ENCODE measurements at places on chromosomes 3 and 15.

GRCh38 chr15:25469377-25469776 lies 30.6 kb upstream of the UBE3A start:
- no peak for DNase-seq

- no peak for DNase-seq
These were observed 121.3 kb downstream of the STAC start for GRCh38 chr3:36501616-36502015.

DNA sequence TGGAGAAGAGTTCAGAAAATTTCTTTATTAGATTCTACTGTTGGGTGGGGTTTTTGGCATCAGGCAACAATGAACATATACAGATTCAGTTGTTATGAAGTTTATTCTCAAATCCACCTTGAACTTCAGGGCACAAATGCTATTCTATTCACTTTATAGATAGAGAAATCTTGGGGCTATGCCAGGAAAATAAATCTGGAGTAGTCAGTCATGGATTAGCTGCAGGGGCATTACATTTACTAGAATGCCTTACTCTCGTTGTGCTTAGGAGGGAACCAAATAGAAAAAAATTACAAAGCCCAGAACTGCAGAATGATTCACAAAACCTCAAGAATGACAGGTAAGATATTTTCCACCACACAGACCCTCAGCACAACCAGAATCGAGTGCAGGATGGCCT lies 216.7 kb downstream of the CDIN1 start:
- DNase-seq = no peak

DNA sequence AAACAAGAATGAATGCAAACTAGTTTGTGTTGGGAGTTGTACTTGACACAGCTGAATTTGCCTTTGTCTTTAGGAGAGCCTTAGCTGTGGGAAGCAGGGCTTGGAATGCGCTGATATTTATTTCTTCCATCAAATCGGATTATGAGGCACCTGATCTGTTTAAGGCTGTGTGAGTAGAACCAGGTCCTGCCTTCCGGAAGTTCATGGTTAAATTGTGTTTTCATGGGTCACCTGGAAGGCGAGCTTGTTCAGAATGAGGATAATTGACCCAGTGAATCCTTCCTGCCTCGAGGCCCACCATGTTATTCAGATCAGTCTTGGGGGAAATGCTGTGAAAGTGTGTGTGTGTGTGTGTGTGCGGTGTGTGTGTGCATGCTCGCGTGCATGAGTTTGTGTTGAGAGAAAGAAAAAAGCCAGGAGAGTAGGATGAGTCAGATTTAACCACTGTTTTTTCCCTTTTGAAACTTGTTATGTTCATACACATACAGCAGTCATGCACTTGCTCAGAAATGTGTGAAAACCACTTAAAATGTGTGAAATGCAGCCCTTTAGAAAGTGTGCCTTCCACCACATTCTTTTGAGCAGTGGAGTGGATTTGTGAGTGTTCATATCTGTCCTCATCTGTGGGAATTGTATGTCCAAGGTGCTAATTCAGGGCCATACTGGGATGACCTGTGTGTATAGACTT lies 36.7 kb downstream of the SMAD3 start:
- DNase-seq = peak; percentile 75

DNA sequence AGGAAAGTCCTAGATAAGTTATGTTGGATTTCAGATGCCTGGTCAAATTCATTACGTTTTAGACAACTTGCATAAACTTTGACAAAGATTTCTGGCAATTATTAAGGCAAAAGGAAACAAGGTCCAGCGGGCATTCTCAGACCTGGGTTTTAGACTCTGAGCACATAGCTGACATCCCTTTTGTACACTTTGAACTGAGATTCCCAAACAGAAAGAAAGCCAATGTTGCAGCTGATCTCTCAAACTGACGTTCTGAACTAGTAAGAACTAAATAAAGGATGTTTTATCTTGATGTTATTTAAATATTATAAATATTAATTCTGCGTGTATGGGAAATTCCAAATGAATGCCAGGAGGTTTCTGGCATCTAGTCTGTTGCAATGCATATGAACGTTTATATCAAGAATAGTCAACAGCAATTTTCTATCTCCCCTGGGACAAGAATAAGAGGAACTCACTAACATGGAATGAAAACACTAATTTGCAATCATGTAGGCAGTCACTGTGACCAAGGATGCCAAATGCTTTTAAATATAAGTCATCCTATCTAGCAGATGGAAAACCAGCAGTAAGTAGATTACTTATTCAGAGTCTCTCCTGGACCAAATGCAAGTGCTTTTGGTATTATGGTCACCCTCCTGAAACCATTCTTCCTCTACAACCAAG lies 202.1 kb downstream of the GREM1 start:
- no peak for DNase-seq

GRCh38 chr3:100087198-100087597 lies 27.1 kb downstream of the FILIP1L start:
- DNase-seq = no peak

- DNase-seq = no peak
These were observed 127.1 kb upstream of the SMAD3 start for GRCh38 chr15:66938114-66938830.

DNA sequence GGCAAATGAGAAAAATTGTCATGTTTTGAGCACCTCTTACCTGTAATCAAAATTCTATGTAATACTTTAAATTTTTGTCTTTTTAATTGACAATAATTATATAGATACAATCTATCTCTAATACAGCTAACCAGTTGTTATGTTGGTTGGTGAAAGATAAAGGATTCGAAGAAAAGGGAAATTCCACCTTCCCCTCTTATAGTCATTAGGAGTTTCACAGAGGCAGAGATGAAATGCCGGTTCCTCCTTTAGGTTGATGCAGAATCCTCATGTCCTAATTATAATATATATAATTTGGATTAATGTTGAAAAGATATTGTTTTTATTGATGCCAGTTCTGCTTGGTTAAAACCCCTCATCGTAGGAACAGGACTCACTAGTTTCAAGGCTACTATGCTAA lies 67.1 kb downstream of the LRCH3 start:
- DNase-seq = no peak

DNA sequence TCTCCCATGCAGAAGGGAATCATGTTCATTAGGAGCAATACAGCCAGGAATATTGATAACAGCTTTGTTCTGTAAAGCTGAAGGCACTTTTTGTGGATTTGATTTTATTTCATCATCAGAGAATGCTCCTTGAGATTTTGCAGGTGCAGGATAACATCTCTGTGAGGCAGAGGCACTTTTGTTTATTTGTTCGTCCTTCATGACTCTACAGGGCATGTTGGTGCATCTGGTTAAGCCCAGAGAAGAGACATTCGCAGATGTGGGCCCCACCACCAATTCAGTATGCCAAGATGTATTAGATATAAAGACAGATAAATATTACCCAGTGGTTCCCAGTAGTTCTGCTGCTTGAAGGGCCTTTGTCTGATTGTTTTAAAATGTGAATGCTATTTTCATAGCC lies 368.1 kb upstream of the SEMA6D start:
- DNase-seq = no peak

- no peak for DNase-seq
These were observed 239.5 kb upstream of the HES1 start for GRCh38 chr3:193896419-193896818.

GRCh38 chr15:23095796-23096195 lies 40.8 kb downstream of the GOLGA6L1 start:
- no peak for DNase-seq

GRCh38 chr15:93049233-93049632 lies 39.8 kb downstream of the RGMA start:
- no peak for DNase-seq

DNA sequence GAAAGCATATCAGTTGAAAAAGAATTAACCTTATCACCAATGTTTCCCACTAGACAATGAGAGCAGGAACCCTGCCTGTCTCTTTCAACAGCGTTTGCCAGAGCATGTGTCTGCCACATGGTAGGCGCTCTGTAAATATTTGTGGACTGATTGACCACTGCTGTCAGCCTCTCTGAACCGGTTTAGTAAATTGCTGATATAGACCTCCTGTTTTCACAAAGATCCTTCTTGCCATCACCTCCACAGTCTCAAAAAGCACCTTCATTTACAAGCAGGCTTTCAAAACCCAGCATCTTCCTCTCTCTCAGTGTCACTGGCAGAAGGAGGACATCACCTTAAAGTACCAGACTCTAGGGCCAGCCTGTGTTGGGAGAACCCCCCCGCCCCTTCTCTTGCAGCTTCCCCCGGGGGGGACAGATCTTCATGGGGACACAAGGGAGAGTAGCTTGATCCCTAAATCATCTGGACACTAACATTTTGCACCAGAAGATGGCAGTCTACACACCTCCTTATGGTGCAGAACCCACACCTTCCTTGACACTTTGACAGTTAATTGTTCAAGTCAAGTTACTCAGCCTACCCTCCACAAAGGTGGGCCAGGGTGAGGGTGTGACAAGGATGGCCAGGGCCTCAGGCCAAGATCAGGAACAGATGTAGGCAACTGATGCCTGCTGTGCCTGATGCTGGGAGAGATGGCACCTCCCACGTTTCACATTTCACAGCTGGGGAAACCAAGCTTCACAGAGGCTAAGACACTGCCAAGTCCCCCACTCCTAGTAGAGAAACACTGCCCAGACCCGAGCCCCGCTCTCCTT lies 37.8 kb upstream of the USP3 start:
- peak; percentile 65 for DNase-seq

DNA sequence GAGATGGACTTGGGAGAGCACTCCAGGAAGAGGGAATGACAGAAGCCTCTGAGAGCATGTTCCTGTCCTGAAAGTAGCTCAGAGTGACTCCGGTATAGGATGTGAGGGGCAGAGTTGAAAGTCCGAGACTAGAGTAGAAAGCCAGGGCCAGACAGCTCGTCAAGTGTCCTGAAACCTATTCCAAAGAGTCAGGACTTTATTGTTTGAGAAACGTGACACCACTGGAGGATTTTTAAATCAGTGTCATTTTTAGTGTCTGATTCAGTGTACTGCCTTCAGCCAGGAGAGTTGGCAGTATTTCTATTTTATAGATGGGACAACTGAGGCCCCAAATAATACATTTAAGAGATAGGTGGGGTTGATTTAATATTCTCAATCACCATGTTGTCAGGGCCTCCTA lies 1.6 kb upstream of the RBMS3 start:
- DNase-seq = no peak

- DNase-seq = no peak
These were observed 33.6 kb downstream of the ABTB1 start for GRCh38 chr3:127706312-127706711.

DNA sequence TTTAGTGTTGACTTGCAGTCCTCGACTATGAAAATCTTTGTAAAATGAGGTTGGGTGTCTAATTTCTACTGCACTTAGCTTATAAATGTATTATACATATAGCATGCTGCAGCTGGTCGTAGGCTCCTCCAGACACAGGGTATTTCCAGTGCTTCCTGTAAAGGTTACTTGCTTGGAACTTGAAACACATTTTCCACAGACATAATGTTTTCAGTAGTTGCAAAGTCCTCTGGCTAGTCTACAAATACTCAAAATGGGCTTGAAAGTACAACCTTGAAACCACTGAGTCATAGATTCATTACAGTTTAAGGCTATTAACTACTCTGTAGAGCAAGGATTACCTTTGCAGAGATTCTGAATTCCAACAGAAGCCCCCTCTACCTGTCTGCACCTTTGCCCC lies 464.1 kb downstream of the RAP2B start:
- DNase-seq = no peak

DNA sequence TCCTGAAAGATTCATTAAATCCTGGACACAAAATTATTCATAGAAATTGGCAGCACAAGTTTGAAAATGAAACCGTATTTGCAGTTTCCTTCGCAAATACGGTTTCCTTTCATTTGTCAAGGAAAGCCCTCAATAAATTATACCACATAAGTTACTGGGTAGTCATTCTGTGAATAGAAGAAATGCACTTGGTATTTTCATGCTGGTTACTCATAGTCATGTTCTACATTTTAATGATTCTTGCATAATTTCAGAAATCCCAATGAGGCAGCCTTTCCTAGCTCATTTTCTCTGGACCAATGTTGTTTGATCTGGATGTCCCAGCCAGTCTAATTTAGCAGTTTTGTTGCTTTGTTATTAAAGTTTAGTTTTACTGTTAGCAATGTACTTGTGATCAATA lies 43.2 kb downstream of the MINAR1 start:
- DNase-seq = no peak

DNA sequence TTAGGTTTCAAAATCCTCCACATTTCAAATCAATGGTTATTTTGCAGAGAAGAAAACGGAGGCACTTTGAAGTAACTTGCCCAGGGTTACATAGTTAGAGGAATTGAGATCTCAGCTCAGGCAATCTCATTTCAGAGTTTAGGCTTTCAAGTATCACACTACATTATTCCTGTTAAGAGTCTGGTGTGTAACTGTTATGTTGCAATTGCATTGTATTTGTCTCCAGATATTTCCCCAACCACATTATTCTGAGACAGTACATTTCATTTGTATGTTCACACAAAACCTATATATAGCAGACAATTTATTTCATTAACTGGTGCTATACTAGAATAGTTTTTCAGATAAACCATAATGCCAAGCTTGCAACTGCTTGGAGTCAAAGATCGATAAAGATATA lies 154.2 kb upstream of the TSPAN3 start:
- DNase-seq = no peak

GRCh38 chr3:3023111-3023745 lies 86.9 kb downstream of the IL5RA start:
- no peak for DNase-seq

GRCh38 chr3:138371070-138371965 lies 22.9 kb downstream of the MRAS start:
- DNase-seq = no peak

- peak; percentile 46 for DNase-seq
These were observed 18.2 kb upstream of the ZBTB20 start for GRCh38 chr3:115165266-115165665.

- DNase-seq = no peak
These were observed 31.6 kb upstream of the CERS3 start for GRCh38 chr15:100560323-100560722.

DNA sequence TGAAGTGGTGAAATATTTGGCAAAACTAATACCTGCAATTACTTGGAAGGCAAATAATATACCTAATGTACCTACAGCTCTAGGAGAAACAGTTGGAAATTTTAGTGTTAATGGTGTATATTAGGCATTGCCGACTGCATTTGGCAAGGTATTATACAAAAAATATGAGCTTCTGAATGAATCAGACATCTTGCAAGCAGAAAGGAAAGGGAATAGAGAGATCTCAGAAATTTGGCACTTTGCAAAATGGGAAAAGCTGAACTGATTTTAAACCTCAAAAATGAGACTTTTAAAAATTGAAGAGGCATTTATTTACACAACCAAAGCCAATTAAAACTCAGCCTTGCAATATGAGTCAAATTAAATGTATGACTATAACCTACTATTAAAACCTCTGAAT lies 40.2 kb upstream of the C15orf61 start:
- no peak for DNase-seq

GRCh38 chr3:188421151-188421821 lies 267.3 kb downstream of the LPP start:
- no peak for DNase-seq

- no peak for DNase-seq
These were observed 47.2 kb downstream of the CCDC33 start for GRCh38 chr15:74283368-74283767.

Data from CD4-positive, alpha-beta T cell treated with Interleukin-17A for 4 hours (primary cell).